ENCODE measurements at places on chromosomes 6 and 20. TPM values are rescaled to one million over a fixed set of nuclear protein-coding genes. Genes with fewer than 3 reads are reported as not detected.

PAX1 gene
- total RNA-seq, result not detected

VWA7 gene
- total RNA-seq, result 6.6 TPM

CYP39A1 gene
- not detected for total RNA-seq

DNA sequence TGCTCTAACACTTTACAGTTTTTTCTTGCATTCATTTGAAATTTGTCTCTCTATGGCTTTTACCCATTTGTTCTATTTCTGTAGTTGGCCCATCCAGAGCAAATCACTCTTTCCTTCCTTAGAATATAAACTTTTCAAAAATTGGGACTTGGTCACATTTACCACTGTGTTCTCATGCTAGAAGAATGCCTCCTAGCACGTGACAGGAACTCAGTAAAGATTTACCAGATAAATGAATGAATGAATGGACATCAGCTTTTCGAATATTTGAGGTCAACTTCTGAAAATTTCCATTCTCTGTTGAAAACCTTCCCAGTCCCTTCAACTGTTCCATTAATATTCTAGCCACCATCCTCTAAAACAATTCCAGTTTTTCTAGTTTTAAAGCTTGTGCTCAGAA is 294.5 kb downstream of the CD83 start:
- H3K4me1 ChIP-seq, result no peaks in the 10 kb centered on the region
- peaks cover 3% of the 10 kb centered on the region for H3K27me3 ChIP-seq
- no peak overlapping the region for H3K27ac ChIP-seq

GRCh38 chr6:169085466-169085865 is 168.2 kb downstream of the THBS2 start:
- peaks cover 3% of the 10 kb centered on the region for H3K27me3 ChIP-seq
- H3K4me3 ChIP-seq, result no peak overlapping the region
- H3K4me1 ChIP-seq, result no peaks in the 10 kb centered on the region
- no peak overlapping the region for H3K27ac ChIP-seq
- DNase-seq, result no peak

DNA sequence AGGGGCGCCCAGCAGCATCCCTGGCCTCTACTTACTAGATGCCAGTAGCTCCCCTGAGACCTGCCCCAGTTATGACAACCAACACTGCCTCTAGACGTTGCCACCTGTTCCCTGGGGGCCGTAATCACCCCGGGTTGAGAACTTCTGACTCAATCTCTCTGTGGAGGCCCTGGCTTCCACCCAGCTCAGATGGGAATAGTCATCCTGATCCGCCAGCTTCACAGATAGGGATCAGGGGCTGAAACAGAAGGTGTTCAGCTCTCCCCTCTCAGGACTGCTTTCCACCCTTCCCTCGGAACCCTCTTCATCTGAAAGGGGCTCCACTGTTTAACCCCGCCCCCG is 3.3 kb downstream of the CAPN11 start:
- no peak overlapping the region for H3K4me3 ChIP-seq
- H3K27ac ChIP-seq, result no peak overlapping the region
- H3K4me1 ChIP-seq, result peaks cover 12% of the 10 kb centered on the region
- H3K27me3 ChIP-seq, result peaks cover 14% of the 10 kb centered on the region
- no peak for DNase-seq
- no peaks in the 10 kb centered on the region for H3K36me3 ChIP-seq

DNA sequence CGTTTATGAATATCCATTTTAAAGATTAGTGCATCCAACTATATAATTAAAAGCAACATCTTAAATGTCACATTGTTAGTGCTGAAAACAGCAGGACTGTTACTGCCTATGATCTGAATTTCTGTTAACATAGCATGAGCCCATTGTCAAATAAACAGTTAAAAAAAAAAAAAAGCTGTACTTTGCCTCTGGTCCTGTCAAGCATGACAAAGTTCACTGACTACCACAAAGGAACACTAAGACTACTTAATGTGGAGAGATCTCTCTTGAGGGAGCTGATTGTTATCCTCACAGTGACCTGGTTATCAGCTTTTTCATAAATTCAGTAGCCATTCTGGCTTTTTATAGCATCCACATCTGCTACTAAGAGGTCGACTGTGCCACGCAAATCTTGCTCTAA is 228.1 kb downstream of the TMEM200A start:
- DNase-seq, result no peak
- H3K36me3 ChIP-seq, result peaks cover 7% of the 10 kb centered on the region
- H3K4me3 ChIP-seq, result no peak overlapping the region
- no peaks in the 10 kb centered on the region for H3K27me3 ChIP-seq
- H3K27ac ChIP-seq, result no peak overlapping the region

SRSF12 gene
- total RNA-seq, result not detected

- no peak for DNase-seq
- no peak overlapping the region for H3K4me3 ChIP-seq
- no peak overlapping the region for H3K27ac ChIP-seq
Observed at GRCh38 chr6:104183816-104184435, 675.8 kb downstream of the HACE1 start.

- H3K27ac ChIP-seq, result no peak overlapping the region
- DNase-seq, result no peak
- H3K4me1 ChIP-seq, result no peaks in the 10 kb centered on the region
- no peaks in the 10 kb centered on the region for H3K36me3 ChIP-seq
Observed at GRCh38 chr6:88262332-88262731, 96.2 kb upstream of the CNR1 start.

FHL5 gene
- total RNA-seq, result not detected

DNA sequence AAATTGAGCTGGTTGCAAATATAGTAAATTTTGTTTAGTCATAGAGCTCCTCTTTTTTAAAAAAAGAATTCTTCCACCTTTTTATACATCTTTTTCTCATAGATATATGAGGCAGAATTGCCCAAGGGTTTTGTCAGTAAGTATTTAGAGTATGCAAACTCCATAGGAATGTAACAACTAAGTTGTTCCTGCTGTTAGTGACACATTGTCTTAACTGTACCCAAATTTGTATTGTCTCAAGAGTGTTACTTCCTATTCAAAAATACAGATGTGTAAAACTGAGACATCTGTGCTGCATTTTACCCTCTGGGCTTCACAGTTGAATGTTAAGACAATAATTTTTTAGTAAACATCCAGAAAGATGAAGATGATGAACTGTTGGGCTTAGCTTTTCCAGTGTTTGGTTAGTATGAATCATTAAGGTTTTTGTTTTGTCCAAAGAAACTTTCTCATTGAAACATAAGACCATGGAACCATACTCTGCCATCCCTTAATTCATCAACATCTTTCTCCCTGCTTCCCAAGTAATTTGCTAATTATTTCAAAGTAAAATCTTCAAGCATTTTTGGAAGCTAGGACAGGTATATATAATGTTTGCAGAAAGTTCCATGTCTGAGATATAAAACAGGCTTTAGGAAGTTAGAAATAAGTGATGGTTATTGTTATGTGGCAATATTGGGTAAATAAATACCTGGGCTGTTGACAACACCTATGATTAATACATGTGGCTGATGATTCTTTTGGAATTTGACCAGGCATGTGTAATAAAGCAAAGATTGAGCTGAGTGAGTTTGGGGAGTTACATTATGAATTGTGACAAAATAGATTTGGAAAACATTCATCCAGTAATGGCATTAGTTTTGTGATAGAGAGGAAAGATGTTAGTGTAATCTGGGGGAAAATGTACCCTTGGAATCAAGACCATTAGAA is 11.2 kb downstream of the OGFRL1 start:
- H3K36me3 ChIP-seq, result peaks cover 25% of the 10 kb centered on the region
- no peak overlapping the region for H3K4me3 ChIP-seq
- H3K27me3 ChIP-seq, result no peaks in the 10 kb centered on the region
- H3K27ac ChIP-seq, result no peak overlapping the region

- H3K27me3 ChIP-seq, result peaks cover 26% of the 10 kb centered on the region
- no peak overlapping the region for H3K27ac ChIP-seq
- H3K4me1 ChIP-seq, result peaks cover 17% of the 10 kb centered on the region
- DNase-seq, result no peak
- no peak overlapping the region for H3K4me3 ChIP-seq
Observed at GRCh38 chr6:149856256-149856994, 7.7 kb downstream of the LRP11 start.

DNA sequence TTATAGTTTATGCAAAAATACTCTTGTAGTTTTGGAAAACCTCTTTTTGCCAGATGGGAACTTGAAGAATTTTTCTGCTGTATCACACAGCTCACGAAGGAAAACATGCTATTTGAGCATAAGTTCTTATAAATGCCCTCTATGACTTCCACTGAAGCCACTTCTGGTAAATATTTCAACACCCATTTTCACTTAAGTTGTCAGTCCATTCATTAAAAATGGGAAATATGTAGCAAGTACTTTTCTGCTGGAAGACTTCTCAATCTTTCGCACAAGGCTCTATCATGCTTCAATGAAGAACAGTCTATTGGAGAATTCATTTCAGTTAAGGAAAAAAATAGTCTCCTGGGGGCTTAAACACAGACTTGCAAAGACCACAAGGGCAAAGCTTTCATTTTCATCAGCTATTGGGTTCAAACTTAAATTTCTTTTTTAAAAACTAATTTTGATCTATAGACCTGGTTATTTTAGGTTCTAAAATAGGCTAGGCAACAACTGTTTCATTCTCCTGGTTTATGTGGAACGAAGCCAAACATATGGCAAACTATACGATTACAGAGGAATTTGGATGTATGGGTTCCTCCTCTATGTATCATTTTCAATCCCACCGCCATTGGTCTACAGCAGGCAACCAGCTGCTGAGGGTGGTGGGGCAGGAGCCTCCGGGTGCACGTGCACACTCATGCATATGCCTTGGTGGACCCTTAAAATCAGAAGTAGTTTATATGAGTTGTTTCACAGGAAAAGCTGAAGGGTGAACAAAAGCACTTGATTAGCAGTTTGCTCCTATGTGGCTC is 38.7 kb downstream of the LAMA4 start:
- no peak for DNase-seq
- H3K27ac ChIP-seq, result no peak overlapping the region
- H3K27me3 ChIP-seq, result peaks cover 48% of the 10 kb centered on the region

- H3K4me3 ChIP-seq, result no peak overlapping the region
- peaks cover 72% of the 10 kb centered on the region for H3K36me3 ChIP-seq
- H3K27ac ChIP-seq, result no peak overlapping the region
- H3K4me1 ChIP-seq, result peaks cover 33% of the 10 kb centered on the region
Observed at GRCh38 chr6:11253594-11253993, 21.1 kb upstream of the NEDD9 start.

- H3K36me3 ChIP-seq, result no peaks in the 10 kb centered on the region
- no peak overlapping the region for H3K4me3 ChIP-seq
- DNase-seq, result no peak
- H3K27ac ChIP-seq, result no peak overlapping the region
- H3K4me1 ChIP-seq, result peaks cover 10% of the 10 kb centered on the region
- peaks cover 6% of the 10 kb centered on the region for H3K27me3 ChIP-seq
Observed at GRCh38 chr6:53934023-53934422, 139.2 kb downstream of the LRRC1 start.

DNA sequence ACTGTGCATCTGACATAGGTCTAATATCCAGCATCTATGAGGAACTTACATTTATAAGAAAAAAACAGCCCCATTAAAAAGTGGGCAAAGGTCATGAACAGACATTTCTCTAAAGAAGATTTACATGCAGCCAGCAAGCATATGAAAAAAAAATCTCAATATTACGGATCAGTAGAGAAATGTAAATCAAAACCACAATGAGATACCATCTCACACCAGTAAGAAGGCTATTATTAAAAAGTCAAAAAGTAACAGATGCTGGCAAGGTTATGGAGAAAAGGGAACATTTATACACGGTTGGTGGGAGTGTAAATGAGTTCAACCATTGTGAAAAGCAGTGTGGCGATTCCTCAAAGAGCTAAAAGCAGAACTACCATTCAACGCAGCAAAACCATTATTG is 13.1 kb downstream of the METTL24 start:
- no peak overlapping the region for H3K27ac ChIP-seq
- DNase-seq, result no peak
- no peaks in the 10 kb centered on the region for H3K4me1 ChIP-seq

B3GAT2 gene
- 0.05 TPM for total RNA-seq

- H3K4me1 ChIP-seq, result no peaks in the 10 kb centered on the region
- peaks cover 39% of the 10 kb centered on the region for H3K27me3 ChIP-seq
- no peak overlapping the region for H3K4me3 ChIP-seq
Observed at GRCh38 chr6:112202639-112203341, 51.6 kb downstream of the LAMA4 start.

GRCh38 chr6:170032706-170033309 is 258.1 kb downstream of the DLL1 start:
- no peak overlapping the region for H3K4me3 ChIP-seq
- no peaks in the 10 kb centered on the region for H3K36me3 ChIP-seq
- H3K27ac ChIP-seq, result no peak overlapping the region
- no peak for DNase-seq

DNA sequence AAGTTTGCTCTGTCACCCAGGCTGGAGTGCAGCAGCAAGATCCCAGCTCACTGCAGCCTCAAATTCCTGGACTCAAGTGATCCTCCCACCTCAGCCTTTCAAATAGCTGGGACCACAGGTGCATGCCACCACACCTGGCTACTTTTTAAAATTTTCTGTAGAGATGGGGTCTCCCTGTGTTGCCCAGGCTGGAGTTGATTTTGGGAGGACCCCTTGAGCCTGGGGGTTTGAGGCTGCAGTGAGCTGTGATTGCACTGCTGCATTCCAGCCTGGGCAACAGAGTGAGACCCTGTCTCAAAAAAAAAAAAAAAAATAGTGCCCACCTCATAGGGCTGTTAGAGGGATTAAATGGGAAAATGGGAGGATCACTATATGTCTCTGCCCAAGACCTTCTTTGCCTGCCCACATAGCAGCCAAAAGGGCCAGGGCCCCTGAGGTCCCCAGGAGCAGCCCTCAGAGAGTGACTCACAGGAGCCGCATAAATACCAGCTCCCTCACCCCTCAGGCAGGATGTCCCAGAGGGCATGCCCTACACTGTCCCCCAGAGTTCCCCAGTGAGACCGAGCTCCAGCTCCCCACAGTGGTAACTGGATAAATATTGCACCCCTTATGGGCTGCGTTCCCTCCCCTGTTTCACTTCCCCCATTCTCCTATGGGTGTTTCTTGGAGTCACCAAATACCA is 11.7 kb upstream of the MDGA1 start:
- H3K27ac ChIP-seq, result no peak overlapping the region
- DNase-seq, result no peak
- H3K4me1 ChIP-seq, result peaks cover 23% of the 10 kb centered on the region
- H3K27me3 ChIP-seq, result no peaks in the 10 kb centered on the region

DNA sequence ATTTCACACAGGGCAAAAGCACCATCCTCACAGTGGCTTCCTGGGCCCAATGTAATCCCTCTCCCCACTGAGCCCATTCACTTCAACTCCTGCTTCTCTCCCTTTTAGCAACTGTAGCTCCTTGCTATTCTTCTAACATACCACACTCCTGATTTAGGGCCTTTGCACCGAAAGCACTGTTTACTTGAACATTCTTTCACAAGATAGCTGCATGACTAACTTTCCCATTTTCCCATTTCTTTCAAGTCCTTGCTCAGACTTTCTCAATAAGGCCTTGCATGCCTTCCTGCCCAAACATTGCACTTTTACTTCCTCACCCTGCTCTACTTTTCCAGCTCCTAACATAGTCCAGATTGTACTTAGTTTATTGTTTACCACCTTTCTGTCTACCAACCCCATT is 73.0 kb downstream of the SHPRH start:
- no peak overlapping the region for H3K4me3 ChIP-seq
- H3K27ac ChIP-seq, result no peak overlapping the region
- H3K36me3 ChIP-seq, result peaks cover 16% of the 10 kb centered on the region
- no peak for DNase-seq
- no peaks in the 10 kb centered on the region for H3K4me1 ChIP-seq
- no peaks in the 10 kb centered on the region for H3K27me3 ChIP-seq

Data from activated CD8-positive, alpha-beta T cell treated with anti-CD3 and anti-CD28 coated beads, Interleukin-2, amount 10 ng/mL, durations not matched to agents 7 days and 5 days (primary cell).